NCI-H187 treated with DMSO at 0.1 percent for 48 hours (cell line): ENCODE measurements at places on chromosomes 13 and 19.

DNA sequence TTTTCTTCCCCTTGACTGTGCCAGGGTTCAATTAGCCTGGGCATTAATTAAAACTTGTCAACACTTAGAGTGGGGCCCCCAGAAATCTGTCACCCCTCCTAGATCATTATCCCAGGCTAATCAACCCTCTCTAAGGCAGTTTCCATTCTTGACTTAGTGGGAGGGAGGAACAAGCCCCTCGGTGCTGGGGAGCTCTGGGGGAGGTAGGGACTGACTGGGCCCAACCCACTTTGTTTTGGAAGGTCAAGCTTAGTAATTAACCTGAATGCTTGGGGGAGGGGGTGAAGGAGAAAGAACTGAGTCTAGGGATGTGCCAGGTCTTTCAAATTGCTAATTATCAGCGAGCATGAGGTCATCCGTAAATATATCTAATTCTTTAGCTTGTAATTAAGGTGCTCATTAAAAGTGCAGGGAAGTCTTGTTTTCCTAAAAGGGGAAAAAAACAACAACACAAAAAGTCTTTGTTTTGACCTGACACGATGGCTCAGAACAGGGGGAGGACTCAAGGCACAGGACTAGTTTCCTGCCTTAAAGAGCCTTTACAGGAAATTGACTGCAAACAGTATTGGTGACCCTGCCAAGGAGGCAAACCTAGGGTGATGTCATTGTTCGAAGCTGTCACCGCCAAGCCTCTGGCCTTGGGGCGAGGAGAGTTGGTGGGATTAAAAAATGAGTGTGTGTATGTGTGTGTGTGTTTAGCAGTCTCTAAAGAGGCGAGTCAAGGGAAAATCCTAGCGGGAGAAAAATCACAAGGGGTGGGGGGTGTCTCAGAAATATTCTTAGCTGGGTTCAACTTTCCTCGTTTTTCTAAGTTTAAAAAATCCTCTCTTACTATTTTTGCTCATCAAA, 19.4 kb downstream of the ACTN4 start:
- DNase-seq: no peak

- DNase-seq: no peak
These were observed 35.9 kb upstream of the ZSCAN5A start for GRCh38 chr19:56350416-56351045.

GRCh38 chr13:39540929-39541605, 61.9 kb downstream of the LHFPL6 start:
- no peak for DNase-seq

DNA sequence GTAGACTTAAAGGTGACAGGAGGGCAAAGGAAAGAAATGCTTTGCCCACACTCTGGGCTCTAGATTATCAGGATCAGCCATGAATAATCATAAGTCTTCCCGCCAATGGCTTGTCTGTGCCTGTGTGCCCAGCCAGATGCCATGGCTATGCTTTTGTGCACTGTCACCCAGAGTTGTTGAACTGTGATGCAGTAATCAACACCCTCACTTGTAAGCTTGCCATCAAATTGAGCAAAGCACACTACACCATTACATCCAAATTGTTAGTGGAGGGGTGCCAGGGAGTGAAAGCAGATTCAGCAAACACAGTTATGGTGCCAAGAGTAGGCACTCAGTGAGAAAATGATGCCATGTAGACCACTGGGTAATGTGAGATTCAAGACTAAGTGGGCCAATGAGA, 845.3 kb upstream of the MIR17HG start:
- DNase-seq: no peak

DNA sequence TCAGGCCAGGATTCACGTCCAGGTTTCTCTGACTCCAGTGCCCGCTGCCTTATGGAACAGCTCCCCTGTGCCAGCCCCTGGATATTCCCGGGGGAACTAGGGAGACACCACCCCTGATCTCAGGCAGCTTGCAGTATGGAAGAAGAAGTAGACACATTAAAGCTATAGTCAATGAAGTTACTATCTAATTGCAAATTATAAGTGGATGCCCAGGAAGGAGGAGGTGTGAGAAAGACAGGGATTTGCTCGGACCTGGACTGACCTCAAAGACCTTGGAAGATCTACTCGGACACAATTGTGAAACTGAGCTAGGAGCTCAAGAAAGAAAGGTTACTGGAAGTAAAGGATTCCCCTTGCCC, 10.4 kb downstream of the SIGLEC11 start:
- DNase-seq: no peak

DNA sequence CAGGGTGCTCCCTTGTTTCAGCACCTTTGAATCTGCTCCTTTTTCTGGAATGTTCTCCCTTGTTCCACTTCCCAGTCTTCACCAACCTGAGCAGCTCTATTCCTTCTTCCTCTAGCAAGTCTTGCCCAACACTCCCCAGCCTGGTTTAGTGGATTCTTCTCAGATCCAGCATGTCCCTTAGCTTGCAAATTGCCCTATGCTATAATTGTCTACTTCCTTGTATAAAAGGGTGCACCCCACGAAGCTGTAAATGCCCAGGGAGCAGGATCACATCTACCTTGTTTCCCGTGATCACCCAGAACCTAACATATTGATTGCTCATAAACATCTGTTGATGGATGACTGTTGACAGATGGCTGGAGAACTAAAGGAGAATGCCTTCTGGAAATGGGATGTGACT, 93.2 kb upstream of the C1QTNF9B start:
- DNase-seq: no peak
